ENCODE measurements at places on chromosomes 7 and 10. TPM values are rescaled to one million over a fixed set of nuclear protein-coding genes. Genes with fewer than 3 reads are reported as not detected.
A peak's percentile ranks its signal among the peaks of the same experiment; 100 is the strongest.

DNA sequence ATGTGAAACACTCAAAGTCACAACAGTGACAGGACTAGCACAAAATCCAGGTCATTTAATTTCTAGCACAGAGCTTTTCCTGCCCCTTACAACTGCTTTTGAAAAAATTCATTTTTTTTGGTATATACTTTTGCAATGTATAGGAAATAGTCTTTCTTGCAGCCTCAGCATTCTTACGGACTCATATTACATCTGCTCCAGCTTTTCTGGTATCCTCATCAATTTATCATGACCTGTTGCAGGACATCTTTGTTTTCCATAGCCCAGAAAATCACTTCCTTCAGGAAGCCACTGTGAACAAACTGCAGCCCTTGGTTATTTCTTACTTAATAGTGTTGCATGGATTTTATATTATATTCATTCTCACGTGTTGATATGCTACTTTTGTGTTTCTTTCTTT, 347.9 kb upstream of the MTPN start:
- no peak for DNase-seq

Gene NKX2-3
- polyA plus RNA-seq, result not detected

- DNase-seq, result no peak
Observed at GRCh38 chr7:80630608-80631405, 7.6 kb upstream of the CD36 start.

GRCh38 chr10:3249307-3249889, 76.8 kb upstream of the PITRM1 start:
- no peak for DNase-seq

Gene HKDC1
- polyA plus RNA-seq, result 0.12 TPM

- DNase-seq, result no peak
Observed at GRCh38 chr7:93717217-93717900, 142.8 kb upstream of the CALCR start.

DNA sequence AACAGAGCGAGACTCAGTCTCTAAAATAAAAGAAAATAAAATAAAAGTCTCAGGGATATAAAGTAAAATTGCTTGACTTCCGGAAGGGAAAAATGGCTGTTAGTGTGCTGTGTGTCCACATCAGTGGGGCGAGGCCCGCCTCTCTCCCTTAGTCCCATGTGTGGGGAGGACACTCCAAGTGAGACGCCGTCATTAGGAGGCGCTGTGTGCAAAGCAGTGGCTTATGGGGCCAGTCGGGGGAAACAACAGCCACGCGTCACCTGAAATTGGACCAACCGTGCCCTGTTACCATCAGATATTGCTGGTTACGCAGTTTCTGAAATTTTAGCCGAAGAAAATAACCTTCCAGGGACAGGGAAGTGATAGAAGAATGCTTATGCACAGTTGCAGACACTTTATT, 15.8 kb downstream of the SFXN4 start:
- peak; percentile 78 for DNase-seq

- DNase-seq, result no peak
Observed at GRCh38 chr7:54992871-54993475, 25.8 kb upstream of the EGFR start.
